ENCODE measurements at places on chromosomes 4 and X. TPM values are rescaled to one million over a fixed set of nuclear protein-coding genes. Genes with fewer than 3 reads are reported as not detected.

Gene VCX3A
- not detected for total RNA-seq

Gene MAGEA12
- total RNA-seq: not detected

Gene SEPSECS
- total RNA-seq: 7.8 TPM

Gene CT83
- not detected for total RNA-seq

Gene MAGEA9
- total RNA-seq: not detected
